ENCODE measurements at places on chromosomes 12 and 14.

GRCh38 chr14:54342806-54343205 lies 54.0 kb upstream of the CDKN3 start:
- DNase-seq, result no peak
- no peaks in the 10 kb centered on the region for H3K27me3 ChIP-seq
- H3K4me3 ChIP-seq, result no peak overlapping the region
- no peaks in the 10 kb centered on the region for H3K36me3 ChIP-seq

DNA sequence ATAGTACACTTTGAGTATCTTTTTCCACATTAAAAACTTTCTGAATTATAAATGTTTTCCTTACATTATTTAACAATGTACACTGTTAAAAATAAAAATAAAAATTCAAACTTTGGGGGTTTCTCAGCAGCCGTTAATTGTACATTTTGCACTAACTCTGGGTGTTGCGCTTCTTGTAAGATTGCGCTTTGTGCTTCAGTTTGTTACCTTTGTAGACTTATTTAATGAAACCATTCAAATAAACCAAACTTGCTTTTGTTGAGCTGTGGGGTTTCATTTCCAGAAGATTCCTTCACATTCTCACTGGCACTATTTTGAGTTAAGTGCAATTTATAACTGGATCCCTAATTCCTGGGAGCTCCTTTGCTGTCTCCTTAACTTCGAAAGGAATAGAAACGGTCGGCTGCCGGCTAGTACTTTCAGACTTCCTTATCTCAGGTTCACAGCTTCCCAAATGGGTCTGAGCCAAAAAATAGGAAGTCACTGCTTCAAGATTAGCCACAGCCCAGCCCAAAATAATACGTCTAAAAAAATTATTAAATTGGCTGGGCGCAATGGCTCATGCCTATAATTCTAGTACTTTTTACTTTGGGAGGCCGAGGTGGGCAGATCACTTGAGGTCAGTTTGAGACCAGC lies 38.2 kb downstream of the RAD52 start:
- H3K27me3 ChIP-seq, result no peaks in the 10 kb centered on the region
- peaks cover 81% of the 10 kb centered on the region for H3K36me3 ChIP-seq

DNA sequence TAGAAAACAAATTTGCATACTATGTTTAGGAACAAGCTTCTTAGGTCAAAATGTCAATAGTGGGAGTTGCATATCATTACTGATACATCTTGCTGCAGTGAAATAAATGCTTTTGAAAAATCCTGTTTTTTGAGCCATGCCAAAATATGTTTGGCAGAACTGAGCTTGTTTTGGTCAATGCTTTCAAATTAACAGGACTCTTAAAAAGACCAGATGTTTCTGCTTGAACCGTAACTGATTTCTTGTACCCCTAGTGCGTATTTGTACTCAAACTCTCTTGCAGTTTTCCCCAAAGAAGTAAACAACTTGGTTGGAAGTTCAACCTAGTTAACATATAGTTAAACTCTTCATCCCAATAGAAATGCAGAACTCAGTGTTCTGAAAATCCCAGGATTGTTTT lies 3.4 kb downstream of the TRHDE start:
- no peak overlapping the region for H3K27ac ChIP-seq
- H3K4me1 ChIP-seq, result no peaks in the 10 kb centered on the region
- no peak for DNase-seq
- H3K27me3 ChIP-seq, result peaks cover 8% of the 10 kb centered on the region
- H3K4me3 ChIP-seq, result no peak overlapping the region

DNA sequence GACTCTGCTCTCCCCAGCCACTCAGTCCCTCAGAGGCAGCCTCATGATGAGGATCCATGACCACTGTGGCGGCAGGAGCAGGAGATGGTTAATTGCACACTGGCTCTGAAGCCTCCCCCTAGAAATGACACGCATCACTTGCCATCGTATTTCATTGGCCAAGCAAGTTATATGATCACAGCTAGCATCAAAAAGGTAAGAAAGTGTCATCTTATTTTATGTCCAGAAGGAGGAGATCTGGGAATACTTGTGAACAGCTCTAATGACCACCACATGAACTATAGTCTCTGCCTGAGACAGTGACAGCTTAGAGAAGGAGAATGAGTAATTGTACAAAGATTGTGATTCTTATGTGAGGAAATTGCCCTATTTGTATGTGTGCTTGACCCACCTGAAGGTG lies 363.4 kb downstream of the NUAK1 start:
- no peaks in the 10 kb centered on the region for H3K4me1 ChIP-seq
- H3K4me3 ChIP-seq, result no peak overlapping the region
- no peak overlapping the region for H3K27ac ChIP-seq
- no peaks in the 10 kb centered on the region for H3K27me3 ChIP-seq
- no peak for DNase-seq

DNA sequence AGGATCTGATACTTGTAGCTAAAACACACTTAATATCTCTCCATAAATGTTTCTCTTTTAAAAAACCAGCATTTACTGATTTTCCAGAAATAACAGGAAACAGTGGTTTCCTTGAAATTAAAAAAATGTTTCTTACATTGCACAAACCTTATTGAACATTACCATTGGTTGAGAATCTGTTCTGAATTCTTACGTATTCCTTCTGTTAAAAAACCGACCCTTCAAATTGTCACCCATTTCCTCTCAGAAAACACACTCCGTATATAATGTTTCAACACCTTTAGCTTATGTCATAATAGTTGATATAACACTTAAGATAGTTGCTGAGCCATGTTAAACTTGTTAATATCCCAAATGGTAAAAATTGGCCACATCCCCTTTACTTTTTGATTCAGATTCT lies 51.2 kb downstream of the MSRB3 start:
- H3K27ac ChIP-seq, result no peak overlapping the region
- no peaks in the 10 kb centered on the region for H3K36me3 ChIP-seq
- peaks cover 34% of the 10 kb centered on the region for H3K4me1 ChIP-seq
- no peak overlapping the region for H3K4me3 ChIP-seq

DNA sequence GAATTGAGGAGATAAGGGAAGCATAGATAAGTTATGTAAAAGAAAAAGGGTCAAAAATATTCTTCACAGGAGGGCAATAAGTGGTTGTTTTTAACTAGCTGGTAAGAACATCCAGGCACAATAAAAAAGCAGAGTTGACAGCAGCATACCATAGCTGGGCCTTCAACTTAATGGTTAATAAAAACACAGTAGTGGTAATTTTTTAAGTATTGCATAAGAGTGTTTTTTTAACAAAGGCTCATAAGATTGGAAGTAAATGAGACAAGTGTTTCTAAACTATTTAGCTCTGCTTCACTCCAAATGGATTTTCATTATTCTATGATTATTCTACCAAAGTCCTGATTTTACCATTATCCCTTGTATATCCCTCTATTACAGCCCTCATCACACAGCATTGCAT lies 140.1 kb upstream of the TSPAN8 start:
- H3K27me3 ChIP-seq, result no peaks in the 10 kb centered on the region
- no peak overlapping the region for H3K4me3 ChIP-seq
- H3K27ac ChIP-seq, result no peak overlapping the region
- no peaks in the 10 kb centered on the region for H3K4me1 ChIP-seq
- no peak for DNase-seq

GRCh38 chr12:112844814-112845565 lies 53.4 kb downstream of the RPH3A start:
- no peak overlapping the region for H3K27ac ChIP-seq
- no peaks in the 10 kb centered on the region for H3K27me3 ChIP-seq
- H3K36me3 ChIP-seq, result no peaks in the 10 kb centered on the region
- no peak overlapping the region for H3K4me3 ChIP-seq
- no peak for DNase-seq
- no peaks in the 10 kb centered on the region for H3K4me1 ChIP-seq

DNA sequence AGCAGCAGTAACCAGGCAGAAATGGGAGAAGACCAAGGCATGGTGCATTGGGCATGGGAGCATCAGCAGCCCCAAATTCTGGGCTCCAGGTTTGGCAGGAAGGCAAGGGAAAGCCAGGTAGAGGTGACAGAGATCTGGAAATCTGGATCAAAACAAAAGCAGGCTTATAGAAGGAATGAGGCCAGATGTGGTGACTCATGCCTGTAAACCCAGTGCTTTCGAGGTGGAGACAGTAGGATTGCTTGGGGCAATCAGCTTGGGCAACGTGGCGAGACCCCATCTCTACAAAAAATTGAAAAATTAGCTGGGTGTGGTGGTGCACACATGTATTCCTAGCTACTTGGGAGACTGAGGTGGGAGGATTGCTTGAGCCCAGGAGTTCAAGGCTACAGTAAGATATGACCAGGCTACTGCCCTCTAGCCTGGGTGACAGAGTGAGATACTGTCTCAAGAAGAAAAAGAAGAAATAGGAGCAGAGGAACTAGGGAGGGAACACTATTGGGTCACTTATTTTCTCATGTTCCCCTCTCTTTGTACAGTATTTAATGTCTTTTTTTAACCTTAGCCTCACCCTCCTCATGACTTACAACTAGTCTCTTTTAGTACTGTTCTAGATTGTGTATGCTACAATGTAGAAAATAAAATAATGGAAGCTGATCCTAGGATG lies 25.1 kb downstream of the SLC4A8 start:
- no peaks in the 10 kb centered on the region for H3K4me1 ChIP-seq
- H3K27ac ChIP-seq, result no peak overlapping the region
- H3K4me3 ChIP-seq, result no peak overlapping the region
- H3K36me3 ChIP-seq, result no peaks in the 10 kb centered on the region

- peaks cover 8% of the 10 kb centered on the region for H3K36me3 ChIP-seq
- H3K27ac ChIP-seq, result no peak overlapping the region
- DNase-seq, result no peak
- H3K4me3 ChIP-seq, result no peak overlapping the region
These were observed 41.9 kb downstream of the DCP1B start for GRCh38 chr12:1962051-1963020.

GRCh38 chr12:76002598-76003354 lies 28.8 kb downstream of the PHLDA1 start:
- DNase-seq, result no peak
- H3K36me3 ChIP-seq, result no peaks in the 10 kb centered on the region
- H3K4me1 ChIP-seq, result peaks cover 7% of the 10 kb centered on the region
- H3K27ac ChIP-seq, result no peak overlapping the region
- H3K27me3 ChIP-seq, result no peaks in the 10 kb centered on the region

DNA sequence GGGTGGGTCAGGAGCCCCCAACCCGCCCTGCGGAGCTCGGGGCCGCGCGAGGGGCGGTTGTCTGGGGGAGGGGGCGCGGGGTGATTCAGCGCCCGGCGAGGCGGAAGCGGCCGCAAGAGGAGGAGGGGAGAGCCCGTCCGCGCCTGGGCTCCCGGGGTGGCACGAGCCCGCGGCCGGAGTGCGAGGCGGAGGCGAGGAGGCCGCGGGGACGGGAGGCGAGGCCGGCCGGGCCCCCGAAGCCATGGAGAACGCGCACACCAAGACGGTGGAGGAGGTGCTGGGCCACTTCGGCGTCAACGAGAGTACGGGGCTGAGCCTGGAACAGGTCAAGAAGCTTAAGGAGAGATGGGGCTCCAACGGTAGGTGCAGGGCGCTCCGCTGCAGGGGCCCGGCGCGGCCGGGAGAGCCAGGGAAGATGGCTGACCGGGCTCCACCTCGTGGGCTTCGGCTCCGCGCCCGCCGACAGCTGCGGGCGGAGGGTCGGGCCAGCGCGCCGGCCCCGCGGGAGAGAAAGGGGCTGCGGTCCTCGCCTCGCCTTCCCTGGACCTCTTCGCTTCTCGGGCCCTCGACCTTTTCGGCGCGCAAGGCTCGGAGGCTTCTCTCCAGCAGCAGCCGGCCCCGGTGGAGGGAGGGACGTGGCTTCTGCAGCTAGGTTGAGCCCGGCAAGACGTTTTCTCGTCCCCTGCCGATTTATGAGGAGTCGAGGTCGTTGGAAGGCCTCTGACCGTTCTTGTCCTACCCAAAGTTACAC lies 677 bp downstream of the ATP2A2 start:
- peak overlapping the region; percentile 92 for H3K27ac ChIP-seq
- no peaks in the 10 kb centered on the region for H3K27me3 ChIP-seq
- H3K4me3 ChIP-seq, result peak overlapping the region; percentile 73
- peaks cover 17% of the 10 kb centered on the region for H3K36me3 ChIP-seq

GRCh38 chr12:102120886-102121285 lies 903 bp downstream of the PARPBP start:
- H3K4me3 ChIP-seq, result peak overlapping the region; percentile 97
- no peaks in the 10 kb centered on the region for H3K27me3 ChIP-seq
- H3K27ac ChIP-seq, result peak overlapping the region; percentile 73
- DNase-seq, result peak; percentile 29

DNA sequence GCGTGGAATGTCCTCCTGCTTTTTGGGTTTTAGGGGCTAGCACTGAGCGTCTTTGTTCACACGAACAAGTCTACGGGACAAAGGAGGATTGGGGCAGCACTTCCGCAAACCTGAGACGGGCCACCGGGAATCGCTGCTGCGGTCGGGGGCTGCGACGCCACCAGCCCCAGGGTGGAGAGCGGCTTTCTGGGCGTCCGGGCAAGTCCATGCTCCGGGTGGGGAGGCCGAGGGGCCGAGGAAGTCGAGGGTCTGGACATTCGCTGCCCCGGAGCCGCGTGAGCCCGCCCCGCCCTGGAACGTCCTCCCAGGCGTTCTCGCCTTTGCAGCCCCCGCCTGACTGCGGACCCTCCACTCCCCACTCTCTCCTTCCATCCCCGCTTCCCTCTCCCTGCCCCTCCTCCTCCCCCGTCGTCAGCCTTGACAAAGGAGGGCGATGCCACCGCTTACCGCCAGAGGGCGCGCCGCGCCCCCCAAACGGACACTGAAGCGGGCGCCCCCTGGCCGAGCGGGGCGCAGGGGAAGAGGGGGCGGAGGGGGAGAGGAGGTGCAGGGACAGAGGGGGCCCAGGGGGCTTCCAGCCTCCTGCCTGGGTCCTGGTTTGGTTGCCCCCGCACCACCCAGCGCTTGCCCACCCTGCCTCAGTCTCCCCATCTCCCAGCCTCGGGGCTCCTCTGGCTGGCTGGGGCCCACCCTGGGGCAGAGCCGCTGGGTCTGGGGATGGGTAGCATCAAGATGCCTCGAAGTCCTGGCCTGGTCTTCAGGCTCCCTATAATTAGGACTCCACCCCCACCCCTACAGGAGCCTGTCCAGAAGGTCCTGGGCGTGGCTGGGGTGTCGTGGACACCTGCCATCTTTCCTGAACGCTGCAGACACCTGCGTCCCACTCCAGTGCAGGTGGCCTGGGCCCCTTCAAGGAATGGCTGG lies 39.1 kb upstream of the INF2 start:
- DNase-seq, result peak; percentile 37
- no peak overlapping the region for H3K27ac ChIP-seq

- peaks cover 11% of the 10 kb centered on the region for H3K4me1 ChIP-seq
- H3K4me3 ChIP-seq, result peak overlapping the region; percentile 83
- H3K27ac ChIP-seq, result no peak overlapping the region
- H3K27me3 ChIP-seq, result 0 out of 2 replicates have a peak, but pooled peaks cover 1% of the 10 kb centered on the region
- no peak for DNase-seq
These were observed 34.6 kb downstream of the FIGNL2 start for GRCh38 chr12:51813931-51814310.

- H3K36me3 ChIP-seq, result peaks cover 18% of the 10 kb centered on the region
- no peak overlapping the region for H3K27ac ChIP-seq
- H3K4me1 ChIP-seq, result no peaks in the 10 kb centered on the region
- H3K27me3 ChIP-seq, result no peaks in the 10 kb centered on the region
- DNase-seq, result no peak
These were observed 228.2 kb downstream of the SOX5 start for GRCh38 chr12:23721268-23721667.

DNA sequence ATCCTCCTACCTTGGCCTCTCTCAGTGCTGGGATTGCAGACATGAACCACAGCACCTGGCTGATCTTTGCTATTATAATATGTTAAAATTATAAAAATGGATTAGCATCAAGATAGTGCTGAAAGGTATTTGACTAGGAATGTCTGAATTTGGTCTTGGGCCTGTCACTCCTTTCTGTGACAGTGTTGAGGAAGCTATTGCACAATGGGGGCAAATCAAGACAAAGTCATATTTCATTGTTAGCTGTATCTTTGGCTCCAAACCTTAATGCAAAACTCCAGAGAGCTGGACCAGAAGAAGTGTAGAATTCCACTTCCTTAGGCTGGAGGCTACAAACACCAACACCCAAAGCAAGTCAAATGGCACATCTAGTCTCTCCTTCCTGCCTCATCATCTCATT lies 42.2 kb downstream of the ZCRB1 start:
- DNase-seq, result no peak
- H3K27ac ChIP-seq, result no peak overlapping the region
- peaks cover 16% of the 10 kb centered on the region for H3K4me1 ChIP-seq
- H3K27me3 ChIP-seq, result 0 out of 3 replicates have a peak, but pooled peaks cover 3% of the 10 kb centered on the region
- H3K36me3 ChIP-seq, result no peaks in the 10 kb centered on the region
